Body of pancreas (tissue), 4 donors: ENCODE measurements at places on chromosomes 3 and 15. TPM values are rescaled to one million over a fixed set of nuclear protein-coding genes. Genes with fewer than 3 reads are reported as not detected.

Gene AP4E1
- total RNA-seq, result 3.6 TPM

Gene LMAN1L
- total RNA-seq, result not detected

GRCh38 chr3:171976526-171976925, 62.9 kb upstream of the FNDC3B start:
- no peak for DNase-seq

- no peak for DNase-seq
These were observed 33.5 kb downstream of the HMCES start for GRCh38 chr3:129312021-129312639.

DNA sequence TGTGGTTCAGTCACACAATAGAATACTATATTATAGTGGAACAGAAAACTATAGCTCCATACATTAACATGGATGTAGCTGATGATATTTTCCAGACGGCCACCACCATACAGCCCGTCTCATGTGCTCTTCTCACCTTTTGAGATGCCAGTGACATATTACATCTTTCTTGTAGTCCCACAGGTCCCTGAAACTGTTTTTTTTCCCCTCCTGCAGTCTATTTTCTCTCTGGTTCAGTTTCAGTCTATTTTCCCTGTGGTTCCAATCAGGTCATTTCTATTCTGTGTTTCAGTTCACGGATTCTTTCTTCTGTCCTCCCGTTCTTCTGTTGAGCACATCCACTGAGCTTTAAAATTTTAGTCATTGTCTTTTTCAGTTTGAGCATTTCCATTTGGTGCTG, 72.2 kb downstream of the PPCDC start:
- no peak for DNase-seq

DNA sequence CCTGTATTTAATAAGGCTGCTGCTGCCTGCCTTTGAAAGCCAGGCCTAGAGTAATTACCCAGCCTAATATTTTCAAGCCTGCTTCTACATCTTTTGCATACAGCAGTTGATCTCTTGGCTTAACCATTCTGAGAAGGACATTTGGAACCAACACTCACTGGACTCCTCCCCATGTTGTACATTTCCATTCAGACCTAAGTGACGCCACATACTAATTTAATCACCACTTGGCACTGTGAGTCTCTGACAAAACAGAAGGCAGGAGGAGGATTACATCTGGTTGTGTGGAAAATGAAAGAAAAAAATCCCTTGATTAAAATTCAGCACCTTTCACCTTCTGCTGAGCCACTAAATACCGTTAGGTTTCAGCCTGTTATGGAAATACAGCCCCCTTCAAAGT, 102.2 kb upstream of the ARRDC4 start:
- DNase-seq, result no peak
